ENCODE measurements at places on chromosomes 4 and X.
A peak's percentile ranks its signal among the peaks of the same experiment; 100 is the strongest.

GRCh38 chrX:150201841-150202240, 161.3 kb upstream of the MAMLD1 start:
- DNase-seq, result no peak

DNA sequence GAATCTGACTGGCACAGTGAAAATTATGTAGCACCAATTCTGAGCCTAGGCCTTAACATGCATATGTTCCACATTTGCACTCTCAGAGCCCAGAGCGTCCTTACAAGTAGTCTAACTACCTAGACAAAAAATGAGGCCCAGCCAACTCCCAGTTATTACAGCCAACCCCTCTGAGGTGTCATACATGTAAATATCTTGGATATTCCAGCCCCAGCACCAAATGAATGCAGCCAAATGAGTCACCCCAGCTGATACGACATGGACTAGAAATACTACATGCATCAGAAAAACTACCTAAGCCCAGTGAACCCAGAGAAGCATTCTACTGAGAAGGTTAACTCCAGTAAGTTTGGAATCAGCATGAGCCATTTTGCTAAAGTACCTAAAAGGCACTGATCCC, 145.1 kb downstream of the STPG2 start:
- no peak for DNase-seq

- DNase-seq, result peak; percentile 6
Observed at GRCh38 chr4:40629401-40630334, at the start of gene RBM47. TSS of gene RBM47 (minus strand) at chr4:40629864. CDS start at chr4:40438893, 190,971 bp downstream.

- DNase-seq, result no peak
Observed at GRCh38 chr4:31194823-31195222, 474.7 kb downstream of the PCDH7 start.

- DNase-seq, result no peak
Observed at GRCh38 chrX:20529301-20529700, 262.6 kb upstream of the RPS6KA3 start.

- DNase-seq, result no peak
Observed at GRCh38 chrX:119145241-119145653, 17.6 kb upstream of the KIAA1210 start.

DNA sequence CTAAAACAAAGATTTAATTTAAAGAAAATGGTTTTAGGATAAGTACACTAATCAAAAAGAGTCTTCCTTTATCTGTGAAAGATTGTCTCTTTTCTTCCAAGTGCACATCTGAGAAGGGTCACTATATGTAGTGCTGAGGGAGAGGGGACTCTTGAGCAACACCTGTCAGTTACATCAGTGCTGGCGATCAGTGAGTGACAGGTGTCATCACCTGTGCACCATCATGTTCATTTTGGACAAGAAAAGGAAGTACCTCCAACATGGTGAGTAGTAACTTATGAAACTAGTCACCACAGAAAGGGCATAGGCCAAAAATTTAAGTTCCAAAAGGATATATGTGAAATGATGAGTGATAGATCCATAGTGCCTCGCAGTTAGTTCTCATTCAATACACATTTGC, 55.7 kb downstream of the MCUB start:
- no peak for DNase-seq

All from fibroblast of skin of left biceps (primary cell).